ENCODE measurements at places on chromosomes 6 and 20.

GRCh38 chr6:80126657-80127345, 20.3 kb downstream of the BCKDHB start:
- no peak for DNase-seq

DNA sequence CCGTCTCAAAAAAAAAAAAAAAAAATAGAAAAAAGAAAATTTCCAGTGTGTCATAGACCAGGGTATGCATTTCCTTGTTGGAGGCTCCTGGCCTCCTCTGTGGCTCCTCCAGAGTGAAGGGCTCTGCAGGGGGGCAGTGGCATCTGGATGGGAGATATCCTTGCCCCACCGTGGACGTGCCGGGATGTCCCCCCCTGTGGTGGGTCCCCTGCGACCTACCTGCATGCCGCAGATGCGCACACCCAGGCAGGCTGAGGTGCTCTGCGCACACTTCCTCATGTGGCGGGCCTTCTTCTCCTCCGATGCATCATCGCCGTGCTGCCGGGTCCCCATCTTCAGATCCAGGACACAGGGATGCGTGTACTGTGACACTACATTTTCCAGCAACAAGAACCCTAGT, 13.7 kb upstream of the UQCC2 start:
- DNase-seq: no peak

DNA sequence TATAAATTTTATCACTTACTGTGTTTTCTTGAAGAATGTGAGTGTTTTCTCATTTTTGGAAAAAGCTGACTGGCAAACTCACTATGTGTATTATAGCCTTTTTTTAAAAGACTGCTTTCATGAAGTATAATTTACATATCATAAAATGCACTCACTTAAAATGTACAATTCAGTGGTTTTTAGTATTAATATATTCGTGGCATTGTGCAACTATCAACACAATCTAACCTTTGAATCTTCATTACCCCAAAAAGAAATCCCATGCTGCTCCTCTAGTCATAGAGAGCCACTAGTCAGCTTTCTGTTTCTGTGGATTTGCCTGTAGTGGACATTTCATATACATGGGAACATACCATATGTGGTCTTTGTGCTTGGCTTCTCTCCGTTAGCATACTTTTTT, 143.8 kb downstream of the PLCB4 start:
- DNase-seq: no peak

DNA sequence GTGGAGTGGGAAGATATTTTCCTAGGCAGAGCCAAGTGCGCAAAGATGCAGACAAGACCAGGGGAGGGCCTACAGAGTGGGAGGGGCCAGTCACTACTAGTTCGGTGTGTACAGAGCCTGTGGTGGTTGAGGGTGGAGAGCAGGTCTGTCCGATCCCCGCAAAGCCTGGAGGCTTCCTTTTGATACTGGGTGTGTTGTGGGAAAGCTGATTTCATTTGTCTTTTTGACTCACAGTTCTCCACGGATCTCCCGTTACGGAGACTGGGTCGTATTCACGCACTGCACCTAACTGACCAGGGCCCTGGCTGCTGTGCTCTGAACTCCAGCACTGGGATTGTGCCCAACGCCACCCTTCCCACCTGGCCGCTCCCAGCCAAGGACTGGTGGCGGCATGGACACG, 1.4 kb upstream of the TIAM2 start:
- no peak for DNase-seq

DNA sequence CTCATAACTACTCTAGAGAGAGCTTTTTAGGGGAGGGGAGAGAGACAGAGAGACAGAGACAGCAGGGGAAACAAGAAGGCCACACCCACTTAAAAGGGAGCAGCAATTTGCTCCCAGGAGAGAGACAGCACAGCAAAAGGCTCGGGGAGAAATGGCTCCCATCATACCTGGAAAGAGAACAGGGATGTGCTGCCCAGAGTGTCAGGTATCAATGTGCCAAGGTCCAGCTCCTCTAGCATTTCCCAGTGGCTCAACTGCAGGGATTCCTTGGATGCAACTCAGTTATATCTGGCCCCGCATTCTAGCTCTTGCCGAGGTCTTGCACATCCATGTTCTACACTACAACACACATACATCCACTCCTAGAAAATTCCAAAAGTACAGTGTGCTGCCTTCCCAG, 304.0 kb upstream of the CDYL start:
- DNase-seq: no peak
